ENCODE measurements at places on chromosomes 11 and 22. TPM values are rescaled to one million over a fixed set of nuclear protein-coding genes. Genes with fewer than 3 reads are reported as not detected.

DNA sequence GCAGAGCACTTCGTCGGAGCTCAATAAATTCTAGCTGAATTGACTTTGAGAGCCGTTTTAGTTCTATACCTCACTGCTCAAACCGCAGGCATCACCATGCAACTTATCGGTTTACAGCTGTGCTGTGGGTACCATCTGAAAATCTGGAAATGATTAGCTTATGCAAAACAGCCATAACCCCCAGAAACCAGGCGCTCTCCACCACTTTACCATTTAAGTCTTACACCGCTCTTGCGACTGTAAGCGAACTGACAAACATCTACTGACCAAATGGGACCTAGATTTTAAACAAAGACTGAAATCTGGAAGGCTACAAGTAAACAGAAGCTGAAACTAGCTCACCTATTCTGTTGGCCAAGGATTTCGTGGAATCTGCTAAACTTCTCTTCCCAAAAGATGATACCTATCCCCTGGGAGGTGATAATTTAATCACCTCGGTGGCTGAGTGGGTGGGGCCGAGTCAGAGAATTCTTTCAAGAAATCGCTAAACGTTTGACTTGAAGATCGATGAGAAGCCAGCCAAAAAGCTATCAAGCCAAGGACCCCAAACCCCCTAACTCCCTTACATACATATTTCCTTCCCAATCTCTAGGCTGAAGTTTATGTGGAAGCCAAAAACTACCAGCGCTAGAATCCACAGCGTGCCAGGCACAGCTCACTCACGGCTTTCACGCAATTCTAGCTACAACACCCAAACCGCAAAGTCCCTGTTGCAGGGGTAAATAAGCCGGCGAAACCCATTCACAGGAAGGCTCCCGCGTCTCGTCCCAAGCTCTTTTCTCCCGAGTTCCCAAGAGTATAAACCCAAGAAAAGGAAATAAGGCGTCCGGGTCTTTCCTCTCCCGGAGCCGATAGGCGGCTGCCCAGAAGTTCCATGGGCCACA is 644 bp downstream of the SPTY2D1 start:
- DNase-seq: no peak

GRCh38 chr11:95337175-95337957 is 106.4 kb upstream of the SESN3 start:
- peak; percentile 26 for DNase-seq

The HBG2 gene
- total RNA-seq: not detected

The F2 gene
- not detected for total RNA-seq

- DNase-seq: no peak
These were observed 133.9 kb upstream of the BMAL1 start for GRCh38 chr11:13143486-13144297.

The SAA1 gene
- 45.5 TPM for total RNA-seq

GRCh38 chr22:19275919-19276600 is 15.5 kb downstream of the CLTCL1 start:
- no peak for DNase-seq

The C11orf86 gene
- total RNA-seq: not detected

DNA sequence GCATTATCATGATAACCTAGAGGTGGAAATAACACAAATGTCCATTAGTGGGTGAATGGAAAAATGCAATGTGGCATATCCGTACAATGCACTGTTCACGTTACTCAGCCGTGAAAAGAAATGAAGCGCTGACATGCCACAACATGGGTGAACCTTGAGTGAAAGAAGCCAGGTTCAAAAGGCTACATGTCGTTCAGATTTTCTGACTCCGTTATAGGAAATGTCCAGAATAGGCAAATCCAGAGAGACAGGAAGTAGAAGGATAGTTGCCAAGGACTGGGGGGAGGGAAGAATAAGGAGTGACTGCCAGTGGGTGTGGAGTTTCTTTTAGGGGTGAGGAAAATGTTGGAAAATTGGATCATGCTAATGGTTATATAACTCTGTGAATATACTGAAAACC is 133.8 kb downstream of the ATXN10 start:
- peak; percentile 56 for DNase-seq

The NCF4 gene
- total RNA-seq: not detected

The LDHAL6A gene
- not detected for total RNA-seq

DNA sequence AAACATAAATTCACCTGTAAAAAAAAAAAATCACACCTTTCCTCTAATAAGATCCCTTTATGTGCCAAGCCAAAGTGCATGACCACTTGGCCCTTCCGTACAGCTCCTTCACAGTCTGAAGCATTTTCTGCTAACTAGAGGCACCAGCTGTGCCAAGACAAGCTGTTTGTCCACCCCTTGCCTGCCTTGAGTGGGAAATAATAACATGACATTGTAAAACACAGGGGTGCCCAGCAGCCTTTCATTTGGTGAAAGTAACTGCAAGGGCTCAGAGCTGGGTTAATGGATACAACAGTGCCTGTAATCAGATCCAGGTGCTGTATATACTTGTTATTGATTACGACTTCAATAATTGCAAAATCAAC is 59.2 kb downstream of the DDIAS start:
- DNase-seq: no peak

- DNase-seq: no peak
These were observed 15.8 kb downstream of the SCUBE2 start for GRCh38 chr11:9075556-9075955.

DNA sequence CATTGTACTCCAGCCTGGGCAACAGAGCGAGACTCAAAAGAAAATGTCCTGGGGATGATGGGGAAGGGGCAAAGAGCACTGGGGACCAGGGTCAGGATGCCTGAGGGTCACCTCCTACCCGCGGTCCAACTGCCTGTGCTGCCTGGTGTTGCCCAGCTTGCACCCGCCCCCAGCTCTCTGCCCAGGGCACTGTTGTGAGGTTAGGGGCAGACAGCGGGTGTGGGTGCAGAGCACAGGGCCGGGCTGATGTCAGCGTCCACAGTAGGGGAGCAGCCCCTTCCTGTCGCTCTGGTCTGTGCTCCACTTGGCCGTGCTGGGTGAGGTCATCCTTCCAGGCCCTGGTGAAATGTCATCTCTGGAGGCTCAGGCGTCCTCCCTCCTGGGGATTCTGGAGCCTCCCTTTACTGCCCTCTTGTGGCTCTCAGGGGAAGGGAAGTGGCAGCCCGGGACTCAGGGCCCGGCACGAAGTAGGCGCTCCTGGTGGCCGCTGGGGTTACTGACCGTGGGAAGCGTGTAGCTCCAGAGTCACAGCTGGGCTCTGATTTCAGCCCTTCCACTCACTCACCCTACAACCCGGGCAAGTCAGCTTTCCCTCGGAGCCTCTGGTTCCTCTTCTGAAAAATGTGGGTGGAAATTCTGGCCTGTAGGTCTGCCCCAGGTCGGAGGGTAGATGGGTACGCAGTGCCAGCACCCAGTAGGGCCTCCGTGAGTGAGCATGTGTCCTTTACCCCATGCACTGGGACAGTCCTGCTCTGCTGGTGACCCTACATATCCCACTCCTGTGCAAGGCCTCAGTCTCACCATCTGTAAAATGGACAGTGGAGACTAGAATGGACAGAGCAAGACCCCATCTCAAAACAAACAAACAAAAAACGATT is 17.3 kb upstream of the PRR5 start:
- DNase-seq: peak; percentile 92

- DNase-seq: no peak
These were observed 132.4 kb upstream of the ANO3 start for GRCh38 chr11:26199331-26200095.

DNA sequence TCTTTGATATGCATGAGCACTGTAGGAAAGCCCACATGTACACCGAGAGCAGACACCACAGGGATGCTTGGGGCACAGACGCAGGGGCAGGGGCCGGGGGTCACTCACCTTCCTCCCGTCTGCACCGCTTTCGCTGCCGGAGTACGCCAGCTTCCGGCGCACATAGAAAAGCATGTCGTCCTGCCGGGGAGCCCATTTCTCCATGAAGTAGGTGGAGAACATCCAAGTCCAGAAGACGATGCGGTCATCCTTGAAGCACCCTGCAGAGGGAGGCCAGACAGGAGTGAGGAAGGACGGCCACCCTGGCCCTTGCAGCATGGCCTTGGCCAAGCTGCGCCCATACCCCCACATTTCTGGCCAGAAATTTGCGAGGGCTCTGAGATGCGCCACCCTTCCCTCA is 28.8 kb downstream of the KIAA0930 start:
- no peak for DNase-seq

The BRSK2 gene
- 0.34 TPM for total RNA-seq

The TRIM48 gene
- total RNA-seq: not detected

DNA sequence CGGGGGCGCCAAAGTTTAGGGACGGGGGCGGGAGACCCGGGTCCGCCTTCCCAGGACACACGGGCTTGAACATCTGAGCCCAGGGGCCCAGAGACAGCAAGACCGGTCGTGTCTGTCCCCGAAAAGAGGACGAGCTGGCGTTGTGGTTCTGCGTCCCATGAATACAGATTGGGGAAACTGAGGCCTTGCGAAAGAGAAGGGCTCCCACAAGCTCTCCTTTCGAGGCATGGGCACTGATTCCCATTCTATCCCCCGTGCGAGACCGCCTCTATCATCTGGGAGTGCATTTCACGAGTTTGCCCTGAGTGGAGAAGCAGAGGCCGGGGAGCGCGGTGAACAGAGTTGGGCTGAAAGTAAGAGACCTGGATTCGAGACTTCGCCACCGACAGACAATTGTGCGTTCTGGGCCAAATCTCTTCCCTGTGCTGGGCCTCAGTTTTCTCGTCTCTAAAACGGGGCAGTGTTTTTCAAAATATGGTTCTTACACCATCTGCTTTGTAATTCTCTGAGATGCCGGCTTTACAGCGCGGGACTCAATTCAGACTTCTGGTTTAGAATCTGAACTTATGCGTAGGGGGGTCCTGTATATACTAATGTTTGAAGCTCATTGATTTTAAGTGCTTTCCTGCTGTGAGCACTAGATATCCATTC is 471 bp downstream of the RNF185 start:
- DNase-seq: no peak

The SCGB1D2 gene
- total RNA-seq: not detected

DNA sequence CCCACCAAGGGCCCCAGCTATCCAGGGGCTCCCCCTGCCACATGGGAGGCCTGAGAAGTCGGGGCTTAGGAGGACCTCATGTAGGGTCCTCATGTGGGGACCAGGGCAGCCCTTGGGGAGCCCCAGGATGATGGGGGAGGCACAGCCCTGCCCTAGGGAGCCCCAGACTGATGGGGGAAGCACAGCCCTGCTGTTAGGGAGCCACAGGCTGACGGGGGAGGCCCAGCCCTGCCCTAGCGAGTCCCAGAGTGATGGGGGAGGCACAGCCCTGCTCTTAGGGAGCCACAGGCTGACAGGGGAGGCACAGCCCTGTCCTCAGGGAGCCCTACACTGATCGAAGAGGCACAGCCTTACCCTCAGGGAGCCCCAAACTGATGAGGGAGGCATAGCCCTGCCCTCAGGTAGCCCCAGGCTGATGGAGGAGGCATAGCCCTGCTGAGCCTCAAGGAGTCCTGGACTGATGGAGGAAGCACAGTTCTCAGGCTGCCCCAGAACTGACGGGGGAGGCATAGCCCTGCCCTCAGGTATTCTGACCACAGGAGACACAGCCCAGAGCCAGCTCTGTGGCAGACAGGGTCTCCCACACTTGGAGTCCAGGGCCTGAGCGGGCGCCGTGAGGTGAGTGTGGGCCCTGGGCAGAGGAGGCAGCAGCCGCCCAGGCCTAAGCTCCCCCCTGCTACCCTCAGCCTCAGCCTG is 10.8 kb downstream of the PRR33 start:
- no peak for DNase-seq

DNA sequence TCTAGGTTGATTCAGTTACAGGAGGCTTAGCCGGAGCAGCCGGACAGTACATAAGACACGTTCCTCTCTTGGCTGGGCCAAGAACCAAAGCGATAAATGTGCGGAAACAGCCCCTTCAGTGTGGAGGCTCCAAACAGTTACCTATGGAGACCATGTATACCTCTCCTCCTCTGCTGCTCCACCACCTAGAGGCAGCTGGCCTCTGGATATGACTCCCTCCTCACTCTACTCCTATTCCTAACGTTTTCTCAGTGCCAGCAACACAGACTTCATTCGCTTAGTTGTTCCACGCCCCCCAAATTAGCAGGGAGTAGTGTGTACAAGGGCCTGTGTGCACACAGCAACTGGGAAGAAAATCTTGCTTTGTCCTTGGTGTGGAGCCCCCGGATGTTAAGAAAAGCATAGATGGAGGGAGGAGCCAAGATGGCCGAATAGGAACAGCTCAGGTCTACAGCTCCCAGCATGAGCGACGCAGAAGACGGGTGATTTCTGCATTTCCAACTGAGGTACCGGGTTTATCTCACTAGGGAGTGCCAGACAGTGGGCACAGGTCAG is 362.3 kb upstream of the KIRREL3 start:
- no peak for DNase-seq

DNA sequence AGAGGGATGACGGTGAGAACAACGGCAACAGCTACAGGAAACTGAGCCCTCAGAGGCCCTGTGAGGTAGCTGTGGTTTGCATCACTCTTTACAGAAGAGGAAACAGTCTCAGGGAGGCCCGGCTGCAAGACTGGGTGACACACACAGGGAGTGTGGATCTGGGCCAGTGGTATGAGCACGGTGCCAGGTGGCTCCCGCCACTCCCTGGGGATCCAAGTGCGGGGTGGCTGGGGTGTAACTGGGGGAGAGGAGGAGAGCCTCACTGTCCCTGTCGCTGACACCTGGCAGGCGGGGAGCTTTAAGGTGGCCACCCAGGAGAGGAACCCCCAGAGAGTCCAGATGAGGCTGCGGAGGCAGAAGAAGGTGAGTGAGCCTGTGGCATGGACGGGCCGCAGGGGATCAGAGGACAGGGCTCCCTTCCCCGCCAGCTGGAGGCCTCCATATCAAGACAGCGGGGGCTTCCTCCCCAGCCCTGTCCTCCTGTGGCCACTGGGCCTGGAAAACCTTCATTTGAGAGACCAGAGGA is 5.6 kb downstream of the RGL4 start:
- DNase-seq: no peak

DNA sequence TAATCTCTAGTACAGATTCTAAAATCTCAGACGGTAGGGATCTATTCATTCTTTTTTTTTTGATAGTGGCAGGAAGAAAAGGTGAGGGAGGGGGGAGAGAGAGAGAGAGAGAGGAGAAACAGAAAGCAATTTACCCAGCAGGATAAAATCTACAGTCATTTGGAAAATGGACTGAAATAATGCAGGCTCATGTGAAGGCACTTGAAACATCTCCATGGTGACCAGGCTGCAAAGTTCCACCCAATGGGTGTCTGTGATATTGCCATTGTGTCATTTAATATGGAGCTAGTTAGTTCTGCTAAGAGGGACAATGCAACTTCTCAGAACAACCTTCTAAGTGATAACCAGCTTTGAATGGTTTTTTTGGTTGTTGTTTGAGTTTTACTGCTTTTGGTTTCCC is 165.2 kb upstream of the RAG2 start:
- no peak for DNase-seq

- DNase-seq: peak; percentile 67
These were observed 6.3 kb downstream of the FXYD2 start for GRCh38 chr11:117818041-117818873.

DNA sequence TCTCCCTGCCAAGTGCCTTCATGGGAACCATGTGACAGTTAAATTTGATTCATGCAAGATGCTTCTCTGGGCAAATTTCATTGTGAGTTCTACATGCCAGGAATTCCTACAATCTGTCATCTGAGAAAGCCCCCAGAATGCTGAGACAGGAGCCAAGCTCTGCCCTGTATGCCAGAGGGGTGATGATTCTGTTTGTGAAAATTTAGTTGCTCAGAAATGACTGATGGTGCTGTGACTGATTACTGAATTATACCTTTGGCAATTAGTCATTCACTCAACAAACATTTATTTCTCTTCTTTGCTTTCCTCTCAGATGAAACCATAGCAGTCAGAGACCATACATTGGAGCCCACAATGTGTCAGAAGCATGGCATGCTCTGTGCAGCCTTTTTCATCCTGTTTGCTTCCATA is 69.0 kb upstream of the ZBED5 start:
- DNase-seq: no peak

The OOSP3 gene
- total RNA-seq: not detected
